CD4-positive, alpha-beta T cell treated with Interleukin-1 beta for 1 hour (primary cell): ENCODE measurements at places on chromosomes 13 and 19.
A peak's percentile ranks its signal among the peaks of the same experiment; 100 is the strongest.

DNA sequence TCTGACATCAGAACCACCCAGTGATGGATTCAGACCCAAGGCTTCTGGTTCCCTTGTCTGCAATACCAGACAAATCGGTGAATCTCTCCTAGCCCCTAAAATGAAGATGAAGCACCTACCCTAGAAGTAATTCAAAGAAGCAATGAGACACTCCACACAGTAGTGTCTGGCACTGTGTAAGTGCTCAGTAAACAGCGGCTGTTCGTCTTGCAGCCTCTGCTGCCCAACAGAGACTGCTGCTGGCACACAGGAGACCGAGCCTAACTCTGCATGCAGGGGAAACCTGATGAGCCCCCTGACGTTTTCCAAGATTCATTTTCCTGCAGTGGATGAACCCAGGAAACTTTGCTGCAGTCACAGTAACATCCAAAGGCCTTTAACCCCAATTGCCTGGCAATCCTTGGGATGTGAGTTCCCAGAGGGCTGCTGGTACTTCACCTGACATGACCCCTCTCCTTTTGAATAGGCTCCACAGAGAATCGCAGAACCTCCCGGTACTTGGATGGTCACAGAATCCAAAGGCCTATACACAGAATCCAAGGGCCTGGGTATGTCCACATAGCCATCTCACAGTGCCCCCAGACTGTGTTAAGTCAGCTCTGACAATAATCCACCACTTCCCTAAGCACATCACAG is 6.7 kb downstream of the MED26 start:
- no peak for DNase-seq

DNA sequence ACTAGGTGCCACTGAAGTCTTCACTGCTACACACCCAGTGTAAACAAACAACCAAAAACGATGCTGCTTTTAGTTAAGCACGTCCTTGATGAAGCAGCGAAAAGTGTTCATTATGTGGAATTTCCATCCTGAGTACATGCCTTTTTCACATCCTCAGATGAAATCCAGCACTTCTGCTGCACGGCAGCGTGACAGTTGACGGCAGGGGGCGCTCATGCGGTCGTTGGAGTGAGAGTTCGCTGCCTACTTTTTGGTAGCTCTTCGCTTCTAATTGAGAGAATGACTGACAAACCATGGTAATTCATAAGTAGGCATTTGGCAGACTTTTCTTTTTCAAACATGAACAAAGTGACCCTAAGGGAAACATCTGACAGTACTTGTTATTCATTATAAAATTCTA is 1124.9 kb downstream of the EFNB2 start:
- DNase-seq: peak; percentile 19

GRCh38 chr19:34096020-34096915 is 76.0 kb upstream of the LSM14A start:
- no peak for DNase-seq

GRCh38 chr19:5567360-5567969 is at the start of gene TINCR:
TINCR (minus strand) TSS chr19:5567953.
- no peak for DNase-seq

DNA sequence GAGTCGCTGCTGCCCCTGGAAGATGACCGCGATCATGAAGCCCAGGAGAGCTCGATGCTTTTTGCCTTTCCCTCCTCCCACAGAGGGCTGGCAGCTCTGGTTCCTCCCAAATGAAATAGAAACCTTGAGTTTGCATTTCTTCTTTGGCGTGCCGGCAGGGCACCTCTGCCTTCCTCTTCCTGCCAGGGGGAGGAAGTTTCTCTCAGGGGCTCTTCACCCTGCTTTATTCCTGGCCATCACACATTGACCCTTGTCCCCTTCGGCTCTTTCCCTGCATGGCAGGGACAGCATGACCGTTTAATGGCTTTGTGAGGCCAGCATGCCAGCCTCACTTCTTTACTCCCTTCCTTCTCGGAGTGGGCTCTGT is 47.9 kb downstream of the ACTN4 start:
- DNase-seq: no peak

DNA sequence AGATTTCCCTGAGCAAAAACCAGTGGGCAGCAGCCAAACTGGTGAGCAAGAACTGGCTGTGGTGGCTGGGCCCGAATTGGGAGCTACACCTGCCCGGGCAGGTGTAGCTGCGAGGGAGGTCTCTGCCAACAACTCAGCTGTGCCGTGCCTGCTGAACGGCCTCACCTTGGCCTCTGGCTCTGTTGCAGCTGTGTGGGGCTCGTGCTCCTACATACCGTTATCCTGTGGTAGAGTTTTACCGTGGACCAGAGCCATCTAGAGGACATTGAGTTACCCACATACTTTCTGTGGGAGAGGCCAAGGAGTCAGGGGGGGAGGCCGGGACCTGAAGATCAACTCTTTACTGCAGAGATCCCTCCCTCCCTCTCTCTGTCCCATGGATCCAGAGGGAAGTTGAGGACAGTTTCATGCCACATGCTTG is 113.2 kb downstream of the TM9SF2 start:
- peak; percentile 41 for DNase-seq

DNA sequence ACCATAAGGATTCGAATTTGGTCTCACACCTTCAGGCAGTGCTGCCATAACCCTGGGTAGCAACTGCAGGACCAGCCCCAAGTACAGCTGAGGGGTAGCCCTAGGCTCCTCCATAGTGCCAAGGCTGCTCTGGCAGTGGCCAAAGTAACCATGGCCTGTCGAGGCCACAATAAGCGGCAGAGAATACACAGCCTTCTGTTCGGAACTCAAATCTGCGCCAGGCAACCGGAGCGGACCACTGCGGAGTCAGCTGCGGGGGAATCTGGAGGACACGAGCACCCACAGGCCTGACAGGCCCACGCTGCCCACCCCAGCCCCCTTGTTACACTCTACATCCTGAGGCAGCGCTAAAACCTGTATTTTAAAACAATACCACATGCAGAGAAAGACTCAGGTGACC is 48.7 kb downstream of the CCDC70 start:
- DNase-seq: no peak

- DNase-seq: no peak
Measured at GRCh38 chr13:97283888-97284287, 61.8 kb downstream of the MBNL2 start.

GRCh38 chr19:39795001-39795400 is 16.3 kb downstream of the LEUTX start:
- DNase-seq: no peak
